ENCODE measurements at places on chromosomes 7 and 10.

GRCh38 chr7:22751341-22751740 is 24.3 kb downstream of the IL6 start:
- DNase-seq: no peak

DNA sequence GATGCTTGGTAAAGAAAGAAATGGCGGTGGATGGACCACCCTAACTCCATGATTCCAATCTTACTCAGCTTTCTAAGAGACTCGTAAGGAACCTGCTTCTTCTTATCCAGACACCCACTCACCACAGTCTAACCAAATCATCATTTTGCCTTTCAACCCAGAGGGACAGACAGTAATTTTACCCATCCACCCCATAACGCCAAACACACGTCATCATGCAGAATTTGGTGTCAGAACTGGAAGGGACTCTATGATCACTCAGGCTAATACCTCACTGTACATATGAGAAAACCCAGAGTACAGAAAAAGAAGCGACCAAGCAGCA is 388 bp downstream of the ECD start:
- no peak for DNase-seq

DNA sequence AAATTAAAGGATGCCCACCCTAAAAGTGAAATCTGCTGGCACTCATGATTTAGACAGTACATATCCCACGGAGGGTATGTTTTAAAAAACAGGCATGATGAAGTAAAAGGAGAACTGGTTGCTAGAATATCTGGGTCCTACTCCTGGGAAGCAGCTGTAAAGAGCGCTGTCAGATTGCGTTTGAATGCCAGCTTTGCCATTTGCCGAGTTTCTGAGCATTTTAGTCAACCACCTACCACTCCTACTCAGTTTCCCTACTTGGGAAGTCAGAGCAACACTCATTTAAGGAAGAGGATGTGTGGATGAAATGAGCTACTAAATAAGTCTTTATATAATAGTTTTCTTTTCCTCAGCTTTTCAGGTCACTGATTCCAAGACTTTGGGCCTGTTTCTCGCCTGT is 1.1 kb upstream of the UMAD1 start:
- no peak for DNase-seq

DNA sequence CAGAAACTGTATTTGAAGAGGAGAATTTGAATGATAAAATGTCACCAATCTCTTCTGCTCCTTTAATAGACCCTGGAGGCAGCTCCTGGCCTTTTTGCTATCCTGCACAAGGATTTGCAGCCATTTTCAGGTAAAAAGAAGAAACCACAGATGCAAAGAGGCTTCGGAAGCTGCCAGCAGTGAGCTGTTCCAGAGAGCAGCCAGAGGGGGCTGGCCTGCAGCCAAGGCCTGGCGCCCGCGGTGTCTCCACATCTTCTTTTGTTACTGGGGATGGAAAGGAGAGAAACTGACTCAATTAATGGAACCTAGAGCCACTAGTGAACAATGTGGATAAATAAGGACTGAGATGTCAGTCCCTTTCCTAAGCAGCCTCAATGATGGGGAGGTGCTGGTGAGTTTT is 23.9 kb upstream of the GPR26 start:
- no peak for DNase-seq

DNA sequence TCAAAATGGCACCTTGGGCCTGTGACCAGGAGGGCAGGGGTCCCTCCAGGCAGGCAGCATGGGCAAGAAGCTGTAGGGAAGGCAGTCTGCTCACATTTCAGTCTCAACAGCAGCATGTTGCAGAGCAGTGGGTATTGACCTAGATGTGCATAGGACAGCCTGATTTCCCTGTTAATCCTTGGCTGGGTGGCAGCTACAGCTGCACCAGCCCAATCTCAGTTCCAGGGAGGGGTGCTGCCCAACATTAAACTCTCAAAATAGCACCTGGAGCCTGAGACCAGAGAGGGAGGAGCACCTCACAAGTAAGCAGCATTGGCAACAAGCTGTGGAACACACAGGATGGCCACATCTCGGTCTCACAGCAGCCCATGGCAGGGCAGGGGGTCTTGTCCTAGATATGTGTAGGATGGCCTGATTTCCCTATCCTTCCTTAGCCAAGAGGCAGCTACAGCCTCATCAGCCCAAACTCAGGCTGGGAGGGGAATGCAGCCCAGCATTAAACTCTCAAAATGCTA is 10.3 kb downstream of the TMEM140 start:
- no peak for DNase-seq

- no peak for DNase-seq
Observed at GRCh38 chr7:65967361-65968155, 14.5 kb downstream of the GUSB start.

- DNase-seq: no peak
Observed at GRCh38 chr7:135745703-135746312, 2.8 kb downstream of the FAM180A start.

GRCh38 chr7:92781117-92781720 is 55.2 kb downstream of the CDK6 start:
- DNase-seq: no peak

- no peak for DNase-seq
Observed at GRCh38 chr7:49772916-49773217, 571 bp upstream of the VWC2 start.

GRCh38 chr10:77431209-77431611 is 206.4 kb downstream of the KCNMA1 start:
- no peak for DNase-seq

GRCh38 chr7:121515229-121515628 is 119.1 kb upstream of the FAM3C start:
- no peak for DNase-seq

Measured in right forelimb (tissue), 1 donor.